ENCODE measurements at places on chromosomes 6 and 20. TPM values are rescaled to one million over a fixed set of nuclear protein-coding genes. Genes with fewer than 3 reads are reported as not detected.

SLC17A1 gene
- not detected for total RNA-seq

HTR1E gene
- not detected for total RNA-seq

DNA sequence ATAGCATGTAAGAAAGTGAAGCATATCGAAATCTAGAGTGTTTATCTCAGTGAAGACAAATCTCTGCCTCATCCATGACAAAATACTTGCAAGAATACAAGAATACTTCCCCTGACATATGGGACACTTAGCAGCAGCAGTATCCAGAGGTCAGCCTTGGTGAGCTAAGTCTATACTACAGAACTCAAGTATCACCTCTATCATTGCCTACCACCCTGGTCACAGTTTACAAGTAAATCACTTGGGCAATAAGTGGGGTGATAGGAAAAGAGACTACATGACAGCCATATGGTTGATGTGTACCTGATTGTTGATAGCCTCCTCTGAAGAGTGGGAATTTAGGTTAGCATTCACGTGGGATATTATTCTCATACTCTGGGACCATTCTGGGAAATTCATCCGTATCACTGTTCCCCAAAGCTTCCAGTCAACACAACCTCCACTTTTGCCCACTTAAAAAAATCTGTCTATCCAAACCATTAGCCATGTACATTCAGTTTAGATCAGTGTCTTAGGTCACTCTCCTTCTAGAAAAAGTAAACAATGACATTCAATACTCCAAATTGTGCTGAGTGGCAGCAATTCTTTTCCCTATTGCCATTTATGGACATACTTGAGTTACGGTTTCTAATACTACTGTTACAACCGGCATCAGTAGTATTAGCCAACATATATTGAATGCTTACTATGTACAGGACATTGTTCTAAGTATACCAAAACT, 118.2 kb upstream of the PRSS16 start:
- no peak for DNase-seq

- no peak for DNase-seq
Measured at GRCh38 chr6:71349976-71350615, 61.5 kb downstream of the OGFRL1 start.

- DNase-seq: no peak
Measured at GRCh38 chr6:17758119-17758518, 51.4 kb upstream of the NUP153 start.

GRCh38 chr20:1920252-1920651, 25.0 kb downstream of the SIRPA start:
- DNase-seq: peak; percentile 97

DNA sequence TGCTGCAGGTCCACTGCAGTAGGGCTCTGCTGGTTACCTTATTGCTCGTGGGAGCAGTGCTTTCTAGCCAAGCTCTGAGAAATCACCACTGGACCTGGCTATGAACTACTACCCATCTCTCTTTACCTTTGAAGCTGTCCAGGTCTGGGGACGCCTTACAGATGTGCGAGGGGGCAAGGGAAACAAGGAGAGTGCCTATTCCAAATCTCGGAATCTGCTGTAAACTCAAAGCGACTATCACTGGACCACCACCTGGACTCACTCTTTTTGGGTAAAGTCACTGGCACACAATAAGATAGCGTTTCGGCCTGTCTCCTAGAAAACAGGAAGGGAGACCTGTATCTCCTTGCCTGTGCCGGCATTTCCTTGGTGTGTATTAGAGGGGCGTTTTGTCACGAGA, 5.3 kb downstream of the NRN1 start:
- DNase-seq: no peak

- DNase-seq: peak; percentile 57
Measured at GRCh38 chr6:37990762-37991525, 171.4 kb downstream of the ZFAND3 start.
